ENCODE measurements at places on chromosomes 2 and 18. TPM values are rescaled to one million over a fixed set of nuclear protein-coding genes. Genes with fewer than 3 reads are reported as not detected.

The CCT7 gene
- total RNA-seq = 689 TPM

The IER3IP1 gene
- 26.2 TPM for total RNA-seq

The COL4A4 gene
- not detected for total RNA-seq

The AGXT gene
- 41.9 TPM for total RNA-seq

The IGFBP2 gene
- total RNA-seq = 0.45 TPM

The PRKAG3 gene
- not detected for total RNA-seq

GRCh38 chr2:27441958-27442919 lies at the start of gene KRTCAP3:
TSS of gene KRTCAP3 (plus strand) at chr2:27442381. CDS start at chr2:27442413, 32 bp downstream.
- DNase-seq = no peak

- DNase-seq = no peak
These were observed 120.1 kb upstream of the HDAC4 start for GRCh38 chr2:239520811-239521517.

GRCh38 chr2:218036371-218036770 lies 32.7 kb upstream of the RUFY4 start:
- DNase-seq = no peak

DNA sequence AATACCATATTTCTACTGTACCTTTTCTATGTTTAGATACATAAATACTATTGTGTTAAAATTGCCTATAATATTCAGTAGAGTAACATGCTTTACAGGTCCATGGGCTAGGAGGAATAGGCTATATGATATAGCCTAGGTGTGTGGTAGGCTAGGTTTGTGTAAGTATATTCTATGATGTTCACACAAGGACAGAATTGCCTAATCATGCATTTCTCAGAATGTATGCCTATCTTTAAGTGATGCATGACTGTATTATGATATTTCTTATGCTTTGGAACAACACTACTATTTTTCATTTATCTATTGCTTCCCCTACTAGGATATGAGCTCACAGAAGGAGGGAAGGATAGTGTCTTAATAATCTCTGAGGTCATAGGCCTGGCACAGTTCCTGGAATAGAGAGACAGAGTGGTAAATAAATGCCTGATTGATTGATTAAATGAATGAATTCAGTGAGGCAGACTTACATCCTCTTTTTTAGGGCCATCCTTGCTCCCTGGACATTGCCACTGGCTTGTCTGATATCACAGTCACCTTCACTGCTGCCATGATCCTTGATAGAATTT lies 121.0 kb downstream of the MYO3B start:
- DNase-seq = no peak

GRCh38 chr2:230895536-230896345 lies 29.3 kb downstream of the GPR55 start:
- DNase-seq = no peak

- DNase-seq = no peak
These were observed 1.1 kb downstream of the FSHR start for GRCh38 chr2:49153252-49153651.

- no peak for DNase-seq
These were observed 121.8 kb downstream of the SETBP1 start for GRCh38 chr18:44802508-44802907.

GRCh38 chr2:207117668-207118067 lies 48.1 kb downstream of the KLF7 start:
- no peak for DNase-seq

DNA sequence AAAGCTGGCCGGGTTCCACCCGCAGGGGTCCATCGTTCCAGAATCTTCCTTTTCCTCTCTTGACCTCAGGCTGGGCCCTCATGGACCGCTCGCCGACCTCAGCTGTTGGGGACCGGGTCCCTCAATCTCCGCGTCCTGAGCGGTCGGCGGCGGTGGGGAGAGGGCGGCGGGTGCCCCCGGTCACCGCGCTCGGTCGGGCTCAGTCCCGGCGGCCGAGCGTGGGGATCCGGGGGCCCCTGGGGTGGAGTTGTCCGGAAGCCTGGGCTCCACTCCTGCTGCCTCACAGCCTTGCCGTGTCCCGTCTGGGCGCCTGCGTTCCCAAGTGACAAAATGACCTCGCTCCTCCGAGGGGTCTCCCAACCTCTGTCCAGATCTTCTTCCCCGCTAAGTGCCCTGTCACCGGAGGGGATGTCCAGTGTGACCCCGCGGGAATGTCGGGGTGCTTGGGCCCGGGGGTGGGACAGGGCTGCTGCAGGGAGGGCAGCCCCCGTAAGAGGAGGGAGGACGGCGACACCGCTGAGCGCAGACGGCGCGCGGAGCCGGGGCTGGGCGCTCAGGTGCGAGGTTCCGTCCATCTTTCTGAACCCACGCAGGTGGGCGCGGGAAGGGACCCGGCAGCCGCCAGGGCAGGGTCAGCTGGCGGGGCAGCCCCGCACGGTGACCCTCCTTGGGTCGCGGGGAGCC lies 16.0 kb upstream of the E2F6 start:
- DNase-seq = no peak

DNA sequence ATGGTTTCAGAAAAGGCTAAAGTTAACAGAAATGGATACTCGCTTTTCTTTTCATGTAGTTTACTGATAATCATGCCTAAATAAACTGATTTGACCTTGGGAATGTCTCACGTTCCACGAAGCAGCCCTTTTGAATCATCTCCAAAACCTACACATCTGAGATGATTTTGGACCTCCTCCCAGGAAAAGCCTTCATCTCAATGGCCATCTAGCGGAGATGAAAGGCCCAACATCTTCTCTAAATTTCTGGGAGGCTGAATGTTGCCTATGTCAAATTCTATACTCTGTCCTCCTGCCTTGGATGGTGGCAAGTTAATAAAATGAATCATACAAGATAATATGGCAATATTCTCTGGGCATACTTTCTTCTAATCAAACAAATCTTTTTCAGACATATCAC lies 448.5 kb downstream of the ZEB2 start:
- DNase-seq = peak; percentile 7

GRCh38 chr18:48153613-48154481 lies 223.4 kb upstream of the SMAD2 start:
- DNase-seq = peak; percentile 73

- peak; percentile 97 for DNase-seq
These were observed 70.1 kb upstream of the STPG4 start for GRCh38 chr2:47225061-47225783.

GRCh38 chr2:215879977-215880940 lies 133.1 kb downstream of the MREG start:
- DNase-seq = no peak

GRCh38 chr18:57423821-57424220 lies 11.4 kb upstream of the ONECUT2 start:
- peak; percentile 60 for DNase-seq

DNA sequence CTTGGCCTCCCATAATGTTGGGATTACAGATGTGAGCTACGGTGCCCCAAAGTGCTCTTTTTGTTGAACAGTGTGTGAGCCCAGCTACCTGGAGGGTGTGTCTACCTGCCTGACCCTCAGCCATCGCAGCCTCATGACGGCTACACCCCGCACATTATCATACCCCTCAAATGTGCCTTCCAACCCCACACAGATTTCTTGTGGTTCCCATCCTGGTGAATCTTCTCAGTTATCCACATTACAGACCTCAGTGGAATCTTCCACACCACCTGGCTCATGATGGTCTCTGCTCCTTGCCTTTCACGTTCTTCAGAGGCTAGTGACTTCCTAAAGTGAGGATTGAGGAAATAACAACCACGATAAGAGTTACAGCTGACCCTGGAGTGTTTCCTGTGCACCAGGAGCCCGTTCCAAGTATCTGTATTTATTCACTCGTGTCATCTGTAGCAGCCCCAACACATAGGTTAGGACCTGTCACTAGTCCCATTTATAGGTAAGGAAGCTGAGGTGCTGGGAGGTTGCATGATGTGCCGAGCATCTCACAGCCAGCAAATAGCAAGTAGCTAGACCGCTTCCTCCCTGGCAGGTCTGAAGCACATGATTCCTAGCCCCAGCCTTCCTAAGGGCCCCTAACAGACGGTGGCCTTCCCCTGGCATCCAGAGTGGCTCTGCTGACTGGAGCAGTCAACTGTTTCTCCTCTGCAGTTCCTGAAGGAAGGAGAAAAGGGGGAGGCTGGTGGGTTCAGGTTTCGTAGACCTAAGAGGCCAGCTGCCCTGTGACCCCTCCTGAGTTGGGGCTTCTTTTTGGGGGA lies 47.3 kb downstream of the TCF7L1 start:
- no peak for DNase-seq

- no peak for DNase-seq
These were observed 10.9 kb upstream of the FZD7 start for GRCh38 chr2:202022755-202023154.

Data from HepG2 (cell line).